ENCODE measurements at places on chromosomes 12 and 14.

DNA sequence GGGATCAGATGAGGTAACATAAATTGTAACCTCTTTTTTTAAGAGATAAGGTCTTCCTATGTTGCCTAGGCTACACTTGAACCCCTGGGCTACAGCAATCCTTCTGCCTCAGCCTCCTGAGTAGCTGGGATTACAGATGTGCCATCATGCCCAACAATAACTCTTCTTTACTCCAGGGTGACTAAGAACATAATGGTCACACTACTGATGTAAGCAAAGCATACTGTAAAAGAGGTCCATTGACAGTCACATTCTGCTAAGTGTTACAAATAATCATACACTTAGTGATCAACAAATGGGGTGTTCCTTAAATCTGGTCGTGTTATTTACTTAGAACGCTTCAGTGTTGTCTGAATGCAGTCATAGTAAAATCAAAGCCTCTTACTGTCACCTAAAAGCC is 68.9 kb downstream of the EPS8 start:
- H3K27ac ChIP-seq, result no peak overlapping the region
- no peaks in the 10 kb centered on the region for H3K27me3 ChIP-seq
- H3K4me1 ChIP-seq, result no peaks in the 10 kb centered on the region
- DNase-seq, result no peak
- no peaks in the 10 kb centered on the region for H3K36me3 ChIP-seq

DNA sequence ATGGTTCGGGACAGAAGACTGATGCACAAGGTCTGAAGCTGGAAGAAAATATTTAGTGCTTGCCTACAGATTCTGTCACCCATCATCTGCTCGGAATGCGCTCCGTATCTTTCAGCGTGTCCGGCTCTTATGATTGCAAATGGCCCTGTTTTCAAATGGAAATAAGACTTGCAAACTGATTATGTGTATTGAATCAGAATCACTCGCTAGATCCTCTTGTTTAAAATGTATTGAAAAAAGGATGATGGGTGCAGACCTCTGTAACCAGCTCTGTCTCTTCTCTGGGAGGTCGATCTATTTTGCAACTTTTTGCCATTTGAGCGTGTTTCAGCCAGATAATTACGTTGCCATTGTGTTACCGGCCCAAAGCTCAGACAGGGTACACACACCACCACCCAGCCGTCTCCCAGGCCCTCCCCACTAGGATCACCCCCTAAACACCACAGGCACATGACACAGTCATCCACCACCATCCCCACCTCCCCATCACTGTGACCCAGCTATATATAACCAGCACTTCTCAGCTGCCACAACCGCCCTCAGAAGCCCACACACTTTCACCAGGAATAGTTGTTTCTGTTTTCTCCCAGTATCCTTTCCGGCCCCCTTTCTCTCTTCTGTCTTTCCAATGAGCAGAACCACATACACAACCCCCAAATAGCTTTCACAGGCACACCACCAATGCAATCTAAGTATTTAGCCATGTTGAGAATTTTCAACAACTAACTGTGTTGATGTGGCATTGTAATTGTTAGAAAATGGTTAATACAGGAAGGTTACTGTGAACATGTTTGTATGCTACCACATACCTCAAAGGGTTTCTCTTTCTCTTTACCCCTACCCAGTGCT is 10.7 kb downstream of the NKX2-1 start:
- H3K27ac ChIP-seq, result no peak overlapping the region
- H3K4me3 ChIP-seq, result peak overlapping the region; percentile 49
- peaks cover 98% of the 10 kb centered on the region for H3K27me3 ChIP-seq
- DNase-seq, result no peak
- H3K36me3 ChIP-seq, result no peaks in the 10 kb centered on the region

- no peaks in the 10 kb centered on the region for H3K36me3 ChIP-seq
- peaks cover 36% of the 10 kb centered on the region for H3K4me1 ChIP-seq
- 0 out of 2 replicates have a peak overlapping the region, but pooled peaks have one; percentile 19 for H3K27ac ChIP-seq
- no peak for DNase-seq
- H3K4me3 ChIP-seq, result peak overlapping the region; percentile 97
Measured at GRCh38 chr12:104458694-104459367, 2.1 kb downstream of the CHST11 start.

GRCh38 chr12:105222284-105222655 is 13.7 kb downstream of the APPL2 start:
- no peaks in the 10 kb centered on the region for H3K27me3 ChIP-seq
- no peak for DNase-seq
- H3K4me3 ChIP-seq, result no peak overlapping the region
- peak overlapping the region; percentile 19 for H3K27ac ChIP-seq
- H3K36me3 ChIP-seq, result peaks cover 7% of the 10 kb centered on the region
- peaks cover 9% of the 10 kb centered on the region for H3K4me1 ChIP-seq

DNA sequence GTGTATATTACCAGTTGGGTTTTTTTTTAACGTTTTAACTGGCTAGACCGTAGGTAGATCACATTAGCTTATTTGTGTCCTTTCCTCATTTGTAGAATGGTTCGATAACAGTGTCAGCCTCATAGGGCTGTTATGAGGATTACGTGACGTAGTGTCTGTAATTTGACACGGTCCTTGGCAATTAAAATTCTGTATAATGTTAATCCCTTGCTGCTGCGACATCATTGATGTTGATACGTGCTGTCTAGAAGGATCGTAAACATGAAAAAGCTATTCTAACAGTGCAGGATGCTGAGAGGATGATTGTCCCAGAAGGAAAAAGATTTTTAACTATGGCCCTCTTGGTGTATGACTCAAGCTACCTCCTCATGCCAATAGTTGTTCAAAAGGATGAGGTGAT is 50.9 kb downstream of the HSP90AA1 start:
- peaks cover 81% of the 10 kb centered on the region for H3K36me3 ChIP-seq
- no peak overlapping the region for H3K27ac ChIP-seq
- H3K4me1 ChIP-seq, result no peaks in the 10 kb centered on the region
- no peak for DNase-seq

DNA sequence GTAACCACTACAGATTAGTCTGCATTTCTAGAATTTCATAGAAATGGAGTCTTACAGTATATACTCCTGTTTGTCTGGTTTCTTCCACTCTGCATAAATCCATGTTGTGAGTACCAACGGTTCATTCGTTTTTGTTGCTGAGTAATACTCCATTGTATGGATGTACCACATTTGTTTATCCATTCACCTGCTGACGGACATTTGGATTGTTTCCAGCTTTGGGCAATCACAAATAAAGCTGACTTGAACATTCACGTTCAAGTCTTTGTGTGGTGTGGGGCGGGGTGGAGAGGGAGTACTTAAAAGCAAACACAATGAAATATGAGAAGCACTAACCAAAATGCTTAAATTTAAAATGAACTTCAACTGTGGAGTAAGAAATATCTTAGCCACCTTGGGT is 7.1 kb downstream of the HECTD4 start:
- H3K4me1 ChIP-seq, result peaks cover 9% of the 10 kb centered on the region
- H3K36me3 ChIP-seq, result no peaks in the 10 kb centered on the region
- H3K27me3 ChIP-seq, result no peaks in the 10 kb centered on the region
- no peak overlapping the region for H3K4me3 ChIP-seq
- no peak for DNase-seq

DNA sequence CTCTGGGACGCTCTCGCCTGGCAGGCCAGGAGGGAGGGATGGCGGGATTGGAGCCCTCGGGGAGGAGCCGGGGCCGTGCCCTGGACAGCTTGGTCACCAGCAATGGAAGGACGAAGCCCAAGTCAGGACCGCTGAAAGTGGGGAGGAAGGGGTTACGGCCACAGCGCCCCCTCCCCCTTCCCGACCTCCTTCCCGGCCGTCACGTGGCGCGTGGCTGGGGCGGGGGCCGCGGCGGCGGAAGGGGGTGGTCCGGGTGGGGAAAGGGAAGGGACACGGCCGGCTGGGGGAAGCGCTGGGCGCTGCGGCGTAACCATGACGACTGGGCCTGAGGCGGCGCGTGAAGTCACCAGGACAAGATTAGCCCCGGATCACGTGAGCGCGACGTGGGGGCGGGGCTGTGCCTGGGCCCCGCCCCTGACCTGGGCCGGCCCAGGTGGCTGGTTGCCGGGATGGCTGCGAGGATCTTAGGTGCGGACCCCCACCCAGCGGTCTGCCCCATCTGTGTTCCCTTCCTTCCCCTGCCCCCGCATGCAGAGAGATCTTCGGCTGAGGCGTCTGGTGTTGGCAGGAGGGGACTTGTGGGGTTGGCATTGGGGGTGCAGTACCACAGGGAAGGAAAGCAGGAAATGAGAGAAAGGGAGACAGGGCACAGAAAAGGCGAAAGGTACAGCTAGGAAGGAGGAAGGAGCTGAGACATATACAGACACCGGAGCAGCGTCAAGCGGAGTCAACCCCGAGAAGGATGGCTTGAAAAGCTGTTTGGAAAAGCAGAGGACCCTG is 6.2 kb downstream of the MAP3K12 start:
- H3K36me3 ChIP-seq, result no peaks in the 10 kb centered on the region
- H3K27me3 ChIP-seq, result no peaks in the 10 kb centered on the region
- peaks cover 46% of the 10 kb centered on the region for H3K4me1 ChIP-seq
- peak; percentile 96 for DNase-seq
- H3K4me3 ChIP-seq, result peak overlapping the region; percentile 88

DNA sequence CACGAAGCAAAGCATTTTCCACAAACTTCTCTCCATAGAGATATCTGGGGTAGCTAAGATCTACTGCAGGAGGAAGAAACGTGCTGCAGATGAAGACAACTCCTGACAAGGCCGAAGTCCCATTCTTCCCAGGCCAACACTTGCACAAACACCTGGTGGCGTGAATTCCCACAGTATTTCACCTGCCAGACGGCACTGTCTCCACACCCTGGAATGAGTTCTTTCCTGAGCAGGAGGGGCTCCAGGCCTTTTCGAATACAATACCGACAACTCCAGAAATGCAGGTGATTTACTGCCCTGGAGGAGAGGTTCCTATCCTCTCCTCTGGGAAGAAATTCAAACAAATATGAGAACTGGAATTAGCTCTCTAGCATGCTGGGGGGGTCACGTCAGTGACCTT is 179.9 kb downstream of the MON2 start:
- H3K27ac ChIP-seq, result no peak overlapping the region
- peaks cover 34% of the 10 kb centered on the region for H3K36me3 ChIP-seq
- peaks cover 61% of the 10 kb centered on the region for H3K4me1 ChIP-seq
- H3K27me3 ChIP-seq, result peaks cover 26% of the 10 kb centered on the region
- no peak overlapping the region for H3K4me3 ChIP-seq
- DNase-seq, result no peak

GRCh38 chr14:61661471-61662400 is 33.6 kb upstream of the HIF1A start:
- H3K36me3 ChIP-seq, result no peaks in the 10 kb centered on the region
- DNase-seq, result no peak
- no peaks in the 10 kb centered on the region for H3K27me3 ChIP-seq
- H3K4me1 ChIP-seq, result peaks cover 13% of the 10 kb centered on the region
- no peak overlapping the region for H3K27ac ChIP-seq
- H3K4me3 ChIP-seq, result no peak overlapping the region

DNA sequence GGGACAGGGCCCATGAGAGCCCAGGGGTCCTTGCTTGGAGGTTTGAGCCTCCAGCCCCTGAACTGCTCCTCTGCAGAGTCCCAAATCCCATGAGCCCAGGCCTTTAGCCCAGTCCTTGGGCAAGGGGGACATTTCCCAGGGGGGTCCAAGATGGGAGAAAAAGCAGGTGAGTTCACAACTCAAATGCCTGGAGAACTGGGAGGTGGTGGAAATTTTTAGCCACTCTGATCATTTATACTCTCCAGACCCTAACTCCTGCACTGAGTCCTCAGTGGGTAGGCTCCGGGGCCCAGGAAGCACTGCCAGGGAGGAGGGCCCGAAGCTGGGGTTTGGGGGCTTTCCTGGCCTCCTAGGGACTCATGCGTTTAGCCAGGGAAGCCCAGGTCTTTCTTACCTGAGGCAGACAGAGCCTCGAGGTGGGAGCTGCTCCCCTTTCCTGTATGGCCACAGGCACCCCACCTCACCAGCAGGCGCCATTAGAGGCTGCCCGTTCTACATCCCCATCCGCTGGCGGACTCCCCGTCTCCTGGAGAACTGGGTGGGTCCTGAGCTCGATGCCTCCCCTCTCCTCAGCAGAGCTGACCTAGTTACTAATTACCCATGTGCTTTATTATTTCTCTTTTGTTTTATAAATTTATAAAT is 998 bp downstream of the HNF1A start:
- no peak overlapping the region for H3K27ac ChIP-seq
- DNase-seq, result no peak
- no peak overlapping the region for H3K4me3 ChIP-seq
- H3K27me3 ChIP-seq, result no peaks in the 10 kb centered on the region

GRCh38 chr12:58602736-58603135 is 317.6 kb downstream of the LRIG3 start:
- H3K4me3 ChIP-seq, result no peak overlapping the region
- H3K27me3 ChIP-seq, result no peaks in the 10 kb centered on the region
- H3K27ac ChIP-seq, result no peak overlapping the region
- no peaks in the 10 kb centered on the region for H3K4me1 ChIP-seq
- no peaks in the 10 kb centered on the region for H3K36me3 ChIP-seq

DNA sequence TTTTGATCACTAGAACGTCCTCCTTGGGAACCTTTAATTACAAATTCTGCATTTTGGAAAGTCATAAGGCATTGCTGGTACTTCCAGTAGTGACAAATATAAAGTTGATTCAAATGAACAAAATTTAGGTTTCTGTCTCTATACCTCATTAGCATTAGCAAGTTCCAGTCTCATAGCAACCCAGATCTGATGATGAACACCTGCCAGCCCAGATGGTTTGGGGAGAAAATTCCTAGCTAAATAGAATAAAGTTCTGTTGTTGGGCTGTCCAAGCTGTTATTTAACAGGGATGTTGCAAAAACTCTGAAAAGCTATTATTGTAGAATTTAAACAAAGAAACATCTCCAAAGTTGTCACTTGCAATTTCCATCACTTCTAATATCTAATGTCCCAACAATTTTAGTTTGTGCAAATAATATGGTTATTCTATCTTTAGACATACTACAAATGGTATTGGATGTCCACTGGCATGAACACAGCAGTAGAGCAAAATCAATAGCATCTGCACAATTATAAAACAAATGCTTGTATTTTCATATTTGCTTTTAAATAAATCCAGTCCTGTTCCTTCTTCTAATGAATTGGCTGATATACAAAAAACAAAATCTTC is 299.4 kb downstream of the SLC16A7 start:
- H3K27ac ChIP-seq, result no peak overlapping the region
- H3K36me3 ChIP-seq, result no peaks in the 10 kb centered on the region
- no peak for DNase-seq
- no peak overlapping the region for H3K4me3 ChIP-seq

GRCh38 chr12:105076098-105076497 is 8.2 kb downstream of the ALDH1L2 start:
- no peak overlapping the region for H3K27ac ChIP-seq
- peaks cover 7% of the 10 kb centered on the region for H3K4me1 ChIP-seq
- H3K36me3 ChIP-seq, result no peaks in the 10 kb centered on the region
- no peak for DNase-seq
- no peaks in the 10 kb centered on the region for H3K27me3 ChIP-seq
- H3K4me3 ChIP-seq, result no peak overlapping the region

GRCh38 chr14:100224229-100224866 is 14.6 kb upstream of the YY1 start:
- no peaks in the 10 kb centered on the region for H3K36me3 ChIP-seq
- no peak overlapping the region for H3K4me3 ChIP-seq
- H3K4me1 ChIP-seq, result peaks cover 2% of the 10 kb centered on the region
